ENCODE measurements at places on chromosomes 3 and 15. TPM values are rescaled to one million over a fixed set of nuclear protein-coding genes. Genes with fewer than 3 reads are reported as not detected.
A peak's percentile ranks its signal among the peaks of the same experiment; 100 is the strongest.

GRCh38 chr3:85171976-85172375 lies 213.2 kb downstream of the CADM2 start:
- H3K4me1 ChIP-seq, result no peaks in the 10 kb centered on the region
- no peak overlapping the region for H3K4me3 ChIP-seq
- H3K36me3 ChIP-seq, result no peaks in the 10 kb centered on the region

DNA sequence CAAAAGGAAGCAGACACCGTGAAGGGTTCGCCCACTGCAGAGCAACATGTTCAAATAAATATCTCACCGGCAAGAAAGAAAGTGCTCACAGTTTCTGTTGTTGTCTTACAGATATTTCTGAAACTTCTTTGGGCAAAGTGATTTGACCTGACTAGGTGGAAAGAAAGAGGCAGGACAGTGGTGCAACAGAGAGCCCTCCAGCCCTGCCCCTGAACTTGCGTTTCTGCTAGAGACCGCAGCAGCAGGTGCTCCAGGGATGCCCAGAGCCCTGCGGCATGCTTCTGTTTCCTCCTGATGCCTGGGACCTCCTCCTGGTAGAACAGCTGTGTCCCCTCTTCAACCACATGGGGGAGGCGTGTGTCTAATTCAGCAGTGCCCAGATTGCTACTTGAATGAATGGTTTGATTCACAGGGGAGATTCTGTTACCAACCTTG lies 123.4 kb downstream of the ATP10A start:
- H3K4me1 ChIP-seq, result no peaks in the 10 kb centered on the region
- H3K4me3 ChIP-seq, result no peak overlapping the region
- no peaks in the 10 kb centered on the region for H3K36me3 ChIP-seq
- H3K27ac ChIP-seq, result no peak overlapping the region
- no peak for DNase-seq

- no peak overlapping the region for H3K4me3 ChIP-seq
- H3K27ac ChIP-seq, result no peak overlapping the region
- H3K4me1 ChIP-seq, result no peaks in the 10 kb centered on the region
- H3K36me3 ChIP-seq, result no peaks in the 10 kb centered on the region
- H3K27me3 ChIP-seq, result no peaks in the 10 kb centered on the region
These were observed 341.6 kb upstream of the WNT5A start for GRCh38 chr3:55828712-55829111.

DNA sequence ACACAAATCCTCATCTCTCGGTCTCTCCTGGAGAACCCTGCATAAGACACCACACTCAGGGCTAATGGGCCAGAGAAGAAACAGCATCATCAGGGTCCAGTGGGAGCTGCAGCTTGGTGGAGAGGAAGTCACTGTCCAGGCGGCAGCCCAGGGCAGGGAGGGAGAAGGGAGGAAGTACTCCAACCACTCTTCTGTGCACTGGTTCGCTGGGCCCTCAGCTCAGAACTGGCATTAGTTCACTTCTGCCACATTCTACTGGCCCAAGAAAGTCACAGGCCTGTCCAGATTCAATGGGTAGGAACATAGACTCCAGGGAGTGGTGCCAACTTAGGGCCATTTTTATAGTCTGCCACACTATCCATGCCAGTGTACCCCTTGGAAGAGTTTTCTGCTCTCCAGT lies 169.0 kb downstream of the ABHD5 start:
- no peak overlapping the region for H3K27ac ChIP-seq
- no peak overlapping the region for H3K4me3 ChIP-seq
- no peaks in the 10 kb centered on the region for H3K4me1 ChIP-seq
- no peaks in the 10 kb centered on the region for H3K36me3 ChIP-seq

GRCh38 chr15:88003541-88004327 lies 252.8 kb downstream of the NTRK3 start:
- no peak overlapping the region for H3K4me3 ChIP-seq
- no peak overlapping the region for H3K27ac ChIP-seq
- no peaks in the 10 kb centered on the region for H3K4me1 ChIP-seq
- H3K27me3 ChIP-seq, result no peaks in the 10 kb centered on the region
- DNase-seq, result no peak

DNA sequence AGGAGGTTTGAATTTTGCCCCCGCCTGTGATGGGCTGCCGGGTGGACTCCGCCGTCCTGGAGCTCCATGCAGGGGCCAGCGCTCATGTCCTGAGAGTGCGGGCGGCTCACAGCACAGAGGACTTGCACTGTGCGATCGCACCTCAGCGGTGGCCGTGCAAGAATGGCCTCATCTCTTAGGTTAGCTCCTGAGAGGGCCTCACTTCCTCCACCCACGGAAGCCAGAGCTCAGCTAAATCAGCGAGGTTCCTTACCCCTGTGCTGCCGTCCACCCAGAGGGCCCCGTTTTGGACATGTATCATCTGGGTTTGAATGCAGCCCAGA lies 72.0 kb upstream of the PCSK6 start:
- H3K27me3 ChIP-seq, result peaks cover 2% of the 10 kb centered on the region
- no peak for DNase-seq
- H3K4me3 ChIP-seq, result no peak overlapping the region
- H3K36me3 ChIP-seq, result no peaks in the 10 kb centered on the region

- no peak for DNase-seq
- peak overlapping the region; percentile 82 for H3K27ac ChIP-seq
- no peaks in the 10 kb centered on the region for H3K36me3 ChIP-seq
- peaks cover 7% of the 10 kb centered on the region for H3K4me1 ChIP-seq
- no peaks in the 10 kb centered on the region for H3K27me3 ChIP-seq
These were observed 520 bp downstream of the MESD start for GRCh38 chr15:80989081-80989517.

DNA sequence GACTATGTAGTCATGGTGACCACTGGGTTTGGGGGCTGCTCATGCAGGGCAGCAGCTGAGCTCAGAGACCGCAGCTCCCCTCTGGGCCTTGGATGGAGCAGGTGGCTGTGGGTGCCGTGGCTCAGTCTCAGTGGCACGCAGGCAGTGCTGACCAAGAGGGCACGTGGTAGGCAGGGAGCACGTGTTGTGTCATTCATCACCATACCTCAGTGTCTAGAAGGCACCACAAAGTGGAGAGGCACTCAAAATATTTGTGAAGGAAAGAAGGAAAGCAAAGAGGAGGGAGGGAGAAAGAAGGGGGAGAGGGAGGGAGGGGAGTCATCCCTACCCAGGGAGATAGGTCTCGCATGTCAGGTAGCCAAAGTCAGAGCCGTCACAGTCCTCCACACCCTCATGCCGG lies 26.1 kb downstream of the EAF1 start:
- no peak for DNase-seq
- no peak overlapping the region for H3K27ac ChIP-seq
- no peaks in the 10 kb centered on the region for H3K27me3 ChIP-seq
- peaks cover 30% of the 10 kb centered on the region for H3K36me3 ChIP-seq
- H3K4me1 ChIP-seq, result no peaks in the 10 kb centered on the region
- no peak overlapping the region for H3K4me3 ChIP-seq

GRCh38 chr15:88621789-88622604 lies 857 bp downstream of the AEN start:
- peaks cover 18% of the 10 kb centered on the region for H3K4me1 ChIP-seq
- H3K27ac ChIP-seq, result peak overlapping the region; percentile 52
- H3K4me3 ChIP-seq, result peak overlapping the region; percentile 92

GRCh38 chr3:168094877-168095610 lies 680 bp downstream of the GOLIM4 start:
- H3K27me3 ChIP-seq, result no peaks in the 10 kb centered on the region
- H3K27ac ChIP-seq, result peak overlapping the region; percentile 99
- DNase-seq, result peak; percentile 79
- peak overlapping the region; percentile 97 for H3K4me3 ChIP-seq
- peaks cover 2% of the 10 kb centered on the region for H3K4me1 ChIP-seq
- no peaks in the 10 kb centered on the region for H3K36me3 ChIP-seq

DNA sequence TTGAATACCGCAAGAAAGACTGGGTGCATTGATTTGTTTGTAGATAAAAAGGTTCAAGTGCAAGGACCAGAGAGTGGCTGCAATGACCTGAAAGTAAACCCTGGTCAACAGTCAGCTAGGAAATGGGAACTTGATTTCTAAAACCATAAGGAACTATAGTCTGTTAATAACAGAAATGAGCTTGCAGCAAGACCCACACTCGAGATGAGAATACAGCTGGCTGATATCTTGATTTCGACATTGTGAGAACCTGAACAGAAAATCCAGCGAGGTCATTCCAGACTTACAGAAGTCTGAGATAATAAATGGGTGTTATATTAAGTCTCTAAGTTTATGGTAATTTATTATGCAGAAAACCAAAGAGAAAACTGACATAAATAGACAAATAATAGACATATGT lies 177.3 kb downstream of the NFKBIZ start:
- no peaks in the 10 kb centered on the region for H3K27me3 ChIP-seq
- no peak for DNase-seq
- no peak overlapping the region for H3K27ac ChIP-seq
- no peak overlapping the region for H3K4me3 ChIP-seq
- H3K4me1 ChIP-seq, result no peaks in the 10 kb centered on the region

GRCh38 chr3:10495003-10495402 lies 10.4 kb downstream of the ATP2B2 start:
- no peaks in the 10 kb centered on the region for H3K4me1 ChIP-seq
- no peaks in the 10 kb centered on the region for H3K36me3 ChIP-seq
- DNase-seq, result peak; percentile 8
- H3K27ac ChIP-seq, result no peak overlapping the region
- no peak overlapping the region for H3K4me3 ChIP-seq
- H3K27me3 ChIP-seq, result no peaks in the 10 kb centered on the region

DNA sequence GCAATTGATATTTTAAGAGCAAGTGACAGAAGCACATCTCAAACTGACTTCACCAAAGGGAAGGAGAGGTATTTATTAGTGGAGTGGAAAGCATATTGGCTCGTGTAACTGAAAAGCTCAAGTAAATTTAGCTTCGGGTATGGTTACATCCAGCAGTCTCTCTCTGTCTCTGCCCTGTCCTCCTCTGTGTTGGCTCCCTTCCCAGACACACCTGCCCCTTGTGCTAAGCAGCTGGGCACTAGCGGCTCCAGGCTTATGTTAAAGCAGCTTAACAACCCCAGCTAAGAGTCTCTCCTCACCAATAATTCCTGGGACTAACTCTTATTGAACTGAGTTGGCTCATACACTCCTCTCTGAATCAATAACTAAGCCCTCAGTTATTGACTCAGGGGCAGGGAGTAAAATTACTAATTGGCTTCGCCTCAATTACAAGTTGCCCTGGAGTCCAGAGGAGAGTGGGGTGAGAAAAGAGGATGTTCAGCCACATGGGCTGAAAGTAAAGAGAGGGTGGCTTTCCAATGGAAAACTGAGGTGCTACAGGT lies 12.8 kb upstream of the SH3BP5 start:
- DNase-seq, result no peak
- no peaks in the 10 kb centered on the region for H3K27me3 ChIP-seq
- no peak overlapping the region for H3K4me3 ChIP-seq
- H3K27ac ChIP-seq, result no peak overlapping the region
- no peaks in the 10 kb centered on the region for H3K36me3 ChIP-seq

GRCh38 chr3:161333696-161334095 lies 37.6 kb downstream of the SPTSSB start:
- DNase-seq, result no peak
- H3K36me3 ChIP-seq, result no peaks in the 10 kb centered on the region
- H3K27me3 ChIP-seq, result peaks cover 2% of the 10 kb centered on the region
- H3K4me3 ChIP-seq, result no peak overlapping the region
- H3K27ac ChIP-seq, result no peak overlapping the region
- H3K4me1 ChIP-seq, result no peaks in the 10 kb centered on the region

- peak; percentile 93 for DNase-seq
- peak within 1 kb of the TSS; percentile 83 for H3K27ac ChIP-seq
- H3K4me1 ChIP-seq, result no peaks in the 10 kb centered on the region
- peaks cover 2% of the 10 kb centered on the region for H3K27me3 ChIP-seq
These were observed at the start of gene ABHD6 for GRCh38 chr3:58237238-58237940. ABHD6 (plus strand) TSS chr3:58237792; CDS start chr3:58256587, 18,795 bp downstream.

DNA sequence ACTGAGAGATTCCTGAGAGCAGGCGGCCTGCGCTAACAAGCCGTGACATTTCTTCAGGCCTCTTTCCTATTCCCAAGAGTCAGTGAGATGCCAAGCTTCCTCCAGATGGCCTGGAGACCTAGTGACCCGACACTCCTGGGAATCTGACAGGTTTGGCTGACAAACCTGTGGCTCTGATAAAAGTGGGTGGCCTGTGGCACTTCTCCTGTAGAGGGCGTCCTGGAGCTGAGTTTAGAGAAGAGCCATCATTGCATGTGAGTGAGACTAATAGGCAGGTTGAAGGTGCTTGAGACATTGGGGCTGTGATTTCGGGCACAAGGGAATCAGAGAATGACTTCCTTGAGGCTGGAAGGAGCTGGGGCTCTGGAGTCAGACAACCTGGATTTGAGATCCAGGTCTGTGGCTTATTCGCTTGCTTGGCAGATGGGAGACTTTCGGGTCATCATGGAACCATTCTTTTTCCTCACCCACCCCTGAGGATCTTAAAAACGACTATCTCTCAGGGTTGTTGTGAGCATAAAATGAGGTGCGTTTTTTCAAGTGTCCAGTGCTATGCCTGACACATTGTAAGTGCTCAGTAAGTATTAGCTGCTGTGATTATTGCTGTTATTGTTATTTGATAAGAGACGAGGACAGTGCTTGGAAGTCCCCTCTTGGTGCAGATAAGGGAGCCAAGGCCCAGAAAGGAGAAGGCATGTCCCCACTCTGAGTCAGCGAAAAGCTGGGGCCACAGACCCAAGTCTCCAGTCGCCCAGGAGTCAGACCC lies 77.2 kb downstream of the SCN10A start:
- H3K27me3 ChIP-seq, result no peaks in the 10 kb centered on the region
- no peak overlapping the region for H3K4me3 ChIP-seq
- no peak overlapping the region for H3K27ac ChIP-seq
- no peaks in the 10 kb centered on the region for H3K4me1 ChIP-seq
- no peaks in the 10 kb centered on the region for H3K36me3 ChIP-seq

- no peak overlapping the region for H3K27ac ChIP-seq
- no peaks in the 10 kb centered on the region for H3K36me3 ChIP-seq
- H3K27me3 ChIP-seq, result no peaks in the 10 kb centered on the region
- no peak overlapping the region for H3K4me3 ChIP-seq
These were observed 200.6 kb downstream of the SEMA6D start for GRCh38 chr15:47917881-47918280.

GRCh38 chr3:111303760-111304159 lies 232.1 kb downstream of the NECTIN3 start:
- H3K4me1 ChIP-seq, result no peaks in the 10 kb centered on the region
- H3K27me3 ChIP-seq, result no peaks in the 10 kb centered on the region
- DNase-seq, result no peak
- no peak overlapping the region for H3K4me3 ChIP-seq
- H3K27ac ChIP-seq, result no peak overlapping the region
- no peaks in the 10 kb centered on the region for H3K36me3 ChIP-seq

GRCh38 chr3:71186801-71187200 lies 396.7 kb downstream of the FOXP1 start:
- no peak overlapping the region for H3K27ac ChIP-seq
- H3K27me3 ChIP-seq, result no peaks in the 10 kb centered on the region
- no peak for DNase-seq
- no peak overlapping the region for H3K4me3 ChIP-seq
- H3K4me1 ChIP-seq, result no peaks in the 10 kb centered on the region

GRCh38 chr3:29426302-29427226 lies 145.7 kb downstream of the RBMS3 start:
- no peak overlapping the region for H3K4me3 ChIP-seq
- H3K27ac ChIP-seq, result no peak overlapping the region
- H3K27me3 ChIP-seq, result no peaks in the 10 kb centered on the region
- DNase-seq, result no peak

Gene SCAPER
- polyA plus RNA-seq, result 8.5 TPM

Gene FSTL1
- polyA plus RNA-seq, result 2.7 TPM

Gene ATP2C1
- 6.2 TPM for polyA plus RNA-seq

Gene PSTPIP1
- polyA plus RNA-seq, result 1.8 TPM

Gene STRC
- 0.31 TPM for polyA plus RNA-seq

Gene KCNAB1
- 3.9 TPM for polyA plus RNA-seq

Gene NDN
- polyA plus RNA-seq, result 69.2 TPM

Gene ACAD9
- polyA plus RNA-seq, result 20.1 TPM

Gene LRRC34
- 1.2 TPM for polyA plus RNA-seq

Gene GJD2
- polyA plus RNA-seq, result 0.03 TPM

Gene NPHP3
- 5.9 TPM for polyA plus RNA-seq

Gene COL8A1
- polyA plus RNA-seq, result 0.27 TPM

Gene TRH
- polyA plus RNA-seq, result not detected

Gene GHSR
- not detected for polyA plus RNA-seq

Gene CAND2
- polyA plus RNA-seq, result 1.5 TPM

Gene DAPK2
- 10.3 TPM for polyA plus RNA-seq

Gene TGM4
- polyA plus RNA-seq, result not detected

Gene ISLR2
- polyA plus RNA-seq, result 0.54 TPM

Gene PLA2G4F
- polyA plus RNA-seq, result 27.5 TPM
